ENCODE measurements at places on chromosomes 13 and 19.
A peak's percentile ranks its signal among the peaks of the same experiment; 100 is the strongest.

- DNase-seq: no peak
Measured at GRCh38 chr19:33685541-33685940, 63.8 kb downstream of the CHST8 start.

DNA sequence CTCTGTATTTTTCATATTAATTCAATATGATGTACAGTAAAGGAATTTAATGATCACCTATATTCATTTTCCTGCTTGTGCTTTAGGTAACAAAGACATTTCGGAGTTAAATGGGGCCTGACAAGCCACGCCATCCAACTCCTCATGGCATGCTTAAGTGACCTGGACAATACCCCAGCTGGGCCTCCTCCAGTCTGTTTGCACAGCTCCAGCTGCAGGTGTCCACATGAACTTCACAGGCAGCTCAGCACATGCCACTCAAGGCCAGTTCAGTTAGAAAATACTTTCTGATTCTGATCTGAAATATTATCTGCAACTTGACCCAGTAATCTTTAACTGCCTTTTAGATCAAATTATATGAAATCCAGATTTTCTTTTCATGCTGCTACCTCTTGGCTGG is 89.6 kb upstream of the SLC15A1 start:
- no peak for DNase-seq

DNA sequence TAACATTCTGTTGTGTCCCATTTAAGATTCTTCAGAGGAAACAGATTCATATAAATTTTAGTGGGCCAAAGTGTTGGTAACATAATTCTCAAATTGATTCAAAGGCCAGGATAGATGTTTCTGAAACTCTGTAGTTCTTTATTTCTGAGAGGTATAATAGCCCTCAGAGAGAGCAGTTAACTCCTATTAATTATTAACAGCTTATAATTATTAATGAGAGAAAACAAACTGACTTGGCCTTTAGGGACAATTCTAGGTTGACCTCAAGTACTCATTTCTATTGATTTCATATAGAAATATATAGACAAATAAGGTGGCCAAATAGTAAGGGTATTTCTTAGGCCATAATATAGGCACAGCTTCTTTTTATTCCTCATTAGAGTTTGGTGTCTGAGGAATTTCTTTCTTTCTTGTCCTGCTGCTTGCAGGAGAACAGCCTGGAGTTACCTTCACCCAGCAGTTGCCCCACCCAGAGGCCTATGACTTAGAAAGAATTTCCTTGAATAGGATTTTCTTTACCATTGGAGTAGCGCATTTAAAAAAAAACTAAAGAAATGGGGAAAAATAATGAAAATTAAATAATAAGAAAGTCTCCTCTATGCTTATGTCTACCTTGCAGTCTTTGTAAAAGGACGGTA is 1430.1 kb upstream of the SPRY2 start:
- no peak for DNase-seq

- DNase-seq: no peak
Measured at GRCh38 chr13:84672616-84673015, 790.3 kb upstream of the SLITRK1 start.

DNA sequence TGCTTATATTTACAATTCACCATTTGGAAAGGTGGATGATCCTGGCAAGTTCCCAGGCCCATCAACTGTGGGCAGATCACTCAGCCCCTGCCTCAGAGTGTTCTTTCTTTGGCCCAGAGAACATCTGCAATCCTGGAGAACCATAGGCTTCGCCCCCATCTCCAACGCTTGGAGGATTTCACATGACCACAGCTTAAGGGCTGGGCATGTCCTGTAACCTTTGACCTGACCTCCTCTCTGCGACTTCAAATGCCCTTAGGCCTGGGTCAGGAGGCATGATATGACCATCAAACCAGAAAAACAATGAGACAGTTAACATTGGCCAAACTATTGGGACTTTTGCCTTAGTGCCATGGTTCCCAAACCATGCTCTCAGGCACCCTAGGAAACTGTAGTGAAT is 7.2 kb upstream of the MBNL2 start:
- DNase-seq: no peak

GRCh38 chr19:15508035-15508710 is at the start of gene CYP4F22:
TSS of gene CYP4F22 (plus strand) at chr19:15508525. CDS start at chr19:15525337, 16,812 bp downstream.
- DNase-seq: peak; percentile 29

GRCh38 chr19:29569038-29569911 is 36.8 kb upstream of the POP4 start:
- no peak for DNase-seq

DNA sequence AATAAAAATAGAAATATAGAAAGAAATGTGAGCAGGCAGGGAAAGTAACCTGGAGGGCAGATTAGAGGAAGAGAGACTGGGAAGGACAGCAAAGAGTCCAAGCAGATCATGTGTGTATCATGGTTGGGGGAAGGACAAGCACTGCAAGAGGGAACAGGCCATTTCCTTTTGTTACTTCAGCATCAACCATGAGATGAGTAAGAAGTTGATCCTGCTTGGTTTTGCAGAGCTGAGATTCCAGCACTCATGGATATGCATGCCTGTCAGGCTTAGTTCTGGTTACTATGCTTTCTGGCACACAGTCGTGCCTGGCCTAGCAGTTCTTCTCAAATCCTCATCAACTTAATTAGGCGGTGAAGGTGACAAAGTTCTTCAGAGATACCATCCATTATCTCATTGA is 18.1 kb downstream of the NALCN start:
- no peak for DNase-seq

DNA sequence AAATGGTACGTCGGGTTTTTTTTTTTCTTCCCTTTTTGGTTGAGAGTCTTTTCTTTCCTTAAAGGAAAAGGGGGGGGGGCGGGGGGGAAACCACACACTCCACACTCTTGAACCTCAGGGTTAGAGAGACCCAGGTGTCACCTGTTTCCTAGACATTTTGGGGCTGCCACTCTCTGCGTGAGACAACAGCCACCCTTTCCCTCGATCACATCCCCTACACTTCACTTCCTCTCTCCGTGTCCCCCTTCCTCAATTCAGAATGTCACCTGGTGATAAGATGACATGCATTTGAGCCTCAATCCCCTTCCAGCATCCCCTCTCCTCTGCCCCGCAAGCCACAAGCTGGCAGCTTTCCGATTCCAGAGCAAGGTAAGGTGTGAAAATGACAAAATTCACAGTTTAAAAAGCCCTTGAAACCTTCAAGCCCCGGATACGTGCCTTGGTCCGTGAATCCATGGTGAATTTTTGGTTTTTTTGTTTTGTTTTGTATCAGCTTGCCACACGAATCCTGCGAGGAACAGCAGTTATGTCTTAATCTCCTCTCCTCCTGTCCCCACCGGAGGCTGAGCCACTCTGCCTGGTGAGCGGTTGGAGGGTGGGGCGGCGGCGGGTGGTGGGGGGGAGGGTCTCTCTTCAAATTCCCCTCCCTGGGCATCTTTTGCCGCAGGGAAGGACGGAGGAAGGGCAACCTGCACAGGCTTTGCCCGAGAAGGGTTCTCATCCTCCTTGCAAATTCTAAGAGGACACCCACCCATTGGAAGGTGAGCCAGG is 4.2 kb downstream of the PTPRS start:
- peak; percentile 23 for DNase-seq

DNA sequence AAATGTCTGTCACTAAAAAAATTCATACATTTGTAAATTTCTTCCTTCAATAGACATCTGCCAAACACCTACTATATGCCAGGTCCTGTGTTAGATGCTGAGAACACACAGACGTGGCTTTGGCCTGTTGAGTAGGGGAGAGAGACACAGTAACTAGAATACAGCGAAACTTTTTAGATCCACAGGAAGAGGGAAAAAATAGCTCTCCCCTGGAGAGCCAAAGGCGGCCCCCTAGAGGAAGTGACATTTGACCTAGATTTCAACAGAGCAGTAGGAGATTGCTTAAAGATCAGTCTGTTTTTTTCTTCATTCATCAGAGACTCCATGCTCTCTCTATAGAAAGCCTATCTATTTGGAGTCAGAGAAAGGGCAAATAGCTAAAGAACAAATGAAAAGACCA is 11.3 kb downstream of the LCP1 start:
- DNase-seq: no peak

GRCh38 chr13:74136084-74136658 is 2.0 kb upstream of the KLF12 start:
- DNase-seq: peak; percentile 44

DNA sequence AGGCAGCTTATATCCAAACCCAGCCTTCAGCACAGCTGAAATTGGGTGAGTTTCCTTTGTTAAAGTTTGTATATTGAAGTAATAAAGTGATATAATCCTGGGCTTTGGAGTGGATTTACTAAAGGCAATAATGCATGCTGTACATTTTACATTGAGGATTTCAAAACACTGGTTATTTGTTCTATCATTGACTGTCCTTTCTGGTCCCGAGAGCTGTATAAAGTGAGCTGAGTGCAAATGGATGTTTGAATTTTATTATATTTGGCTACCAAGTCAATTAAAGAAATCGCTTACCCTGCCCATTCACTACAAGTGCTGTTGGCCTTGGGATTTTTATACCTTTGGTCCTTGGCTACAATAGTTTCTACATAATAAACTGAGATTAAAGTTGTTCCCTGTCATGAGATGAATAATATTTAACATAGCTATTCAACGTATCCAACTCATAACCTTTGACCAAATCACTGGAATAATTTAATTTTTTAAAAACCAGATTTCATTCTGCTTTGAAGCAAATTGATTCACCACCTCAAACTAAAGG is 207.9 kb downstream of the KLF5 start:
- DNase-seq: no peak

GRCh38 chr19:15841875-15842569 is 26.6 kb upstream of the OR10H1 start:
- no peak for DNase-seq

DNA sequence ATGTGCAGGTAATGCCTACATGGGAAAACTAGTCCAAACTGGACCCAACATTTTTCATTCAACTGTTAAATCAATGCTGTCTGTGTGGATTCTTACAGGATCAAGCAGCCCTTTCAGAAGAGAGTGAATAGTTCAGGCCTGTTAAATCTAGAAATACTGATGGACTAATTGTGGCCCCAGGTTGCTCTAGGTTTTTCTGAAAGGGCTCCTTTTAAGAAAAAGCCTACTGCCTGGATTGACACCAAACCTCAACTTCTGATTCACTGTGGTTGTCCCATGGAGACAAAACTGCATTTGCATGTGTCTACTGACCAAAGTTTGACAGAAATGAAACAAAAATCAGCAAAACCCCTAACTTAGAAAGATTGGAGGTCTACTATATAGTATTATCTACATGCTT is 437.0 kb downstream of the KLF12 start:
- no peak for DNase-seq

DNA sequence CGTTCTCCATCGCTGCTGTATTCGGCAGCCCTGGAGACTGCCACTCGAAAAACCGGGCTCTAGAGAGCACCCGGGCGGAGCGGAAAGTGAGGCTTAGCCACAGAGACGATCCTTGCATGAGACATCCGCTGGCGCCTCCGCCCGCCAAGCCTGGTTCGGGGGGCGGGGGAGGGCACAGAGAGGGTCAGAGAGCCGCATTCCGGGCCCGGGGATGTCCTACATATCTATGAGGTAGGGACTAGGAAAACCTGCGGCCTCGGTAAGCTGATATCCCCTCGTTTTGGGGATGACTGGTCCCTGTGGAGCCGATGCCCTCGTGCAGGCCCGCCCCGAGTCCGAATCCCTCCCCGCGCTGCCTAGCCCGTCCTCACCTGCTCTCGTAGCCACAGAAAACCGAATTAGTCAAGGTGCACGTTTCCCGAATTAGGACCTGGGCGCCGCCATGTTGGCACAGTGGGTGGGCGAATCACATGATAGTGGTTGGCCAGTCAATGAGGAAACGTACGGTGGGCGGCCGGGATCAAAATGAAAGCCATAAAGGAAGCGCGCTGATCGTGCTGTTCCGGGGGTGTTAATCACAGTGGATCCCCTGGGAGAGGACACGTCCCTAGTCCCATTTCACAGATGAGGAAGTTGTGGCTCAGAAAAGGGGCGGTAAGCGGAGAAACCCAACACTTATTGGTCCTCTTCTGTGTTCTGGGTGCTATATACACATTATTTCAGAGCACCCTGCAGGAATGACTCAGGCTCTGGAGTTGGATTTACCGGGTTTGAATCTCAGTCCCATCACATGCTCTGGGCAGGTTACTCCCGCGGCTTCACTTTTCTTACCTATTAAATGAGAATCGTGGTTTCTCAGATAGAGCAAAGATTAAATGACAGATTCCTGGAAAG is at the start of gene TRMT1:
TSS of gene TRMT1 (minus strand) at position 459 of the 894 bp plus-strand sequence. CDS start at position 118, 341 bp downstream.
- DNase-seq: peak; percentile 96

DNA sequence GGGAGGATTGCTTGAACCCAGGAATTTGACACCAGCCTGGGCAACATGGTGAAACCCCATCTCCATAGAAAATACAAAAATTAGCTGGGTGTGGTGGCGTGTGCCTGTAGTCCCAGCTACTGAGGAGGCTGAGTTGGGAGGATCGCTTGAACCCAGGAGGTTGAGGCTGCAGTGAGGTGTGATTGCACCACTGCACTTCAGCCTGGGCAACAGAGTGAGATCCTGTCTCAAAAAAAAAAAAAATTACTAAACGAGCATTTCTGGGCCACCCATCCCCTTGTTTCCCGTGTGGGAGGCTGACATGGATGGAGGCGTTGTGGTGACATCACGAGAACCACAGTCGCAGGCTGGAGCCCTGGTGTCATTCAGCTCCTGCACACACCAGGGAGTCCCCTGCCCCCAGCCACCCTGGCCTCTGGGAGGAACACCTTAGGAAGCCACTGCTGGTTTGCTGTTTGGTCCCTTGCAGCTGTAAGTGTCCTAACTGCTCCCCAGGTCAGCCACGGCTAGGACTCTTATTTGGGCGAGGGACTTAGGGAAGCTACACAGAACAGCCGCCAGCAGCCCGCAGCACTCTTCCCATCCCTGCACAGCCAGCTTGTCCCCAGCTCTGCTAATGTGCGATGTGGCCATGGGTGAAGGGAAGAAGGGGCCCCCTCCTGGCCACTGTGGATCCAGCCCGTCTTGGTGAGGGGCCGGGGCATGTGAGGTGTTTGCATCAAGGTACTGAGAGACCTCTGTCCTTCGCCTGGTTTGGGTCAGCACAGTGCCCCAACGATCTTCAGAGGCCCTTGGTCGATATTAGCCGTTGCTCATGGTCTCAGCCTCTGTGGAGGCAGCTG is 12.7 kb downstream of the NKPD1 start:
- DNase-seq: no peak

DNA sequence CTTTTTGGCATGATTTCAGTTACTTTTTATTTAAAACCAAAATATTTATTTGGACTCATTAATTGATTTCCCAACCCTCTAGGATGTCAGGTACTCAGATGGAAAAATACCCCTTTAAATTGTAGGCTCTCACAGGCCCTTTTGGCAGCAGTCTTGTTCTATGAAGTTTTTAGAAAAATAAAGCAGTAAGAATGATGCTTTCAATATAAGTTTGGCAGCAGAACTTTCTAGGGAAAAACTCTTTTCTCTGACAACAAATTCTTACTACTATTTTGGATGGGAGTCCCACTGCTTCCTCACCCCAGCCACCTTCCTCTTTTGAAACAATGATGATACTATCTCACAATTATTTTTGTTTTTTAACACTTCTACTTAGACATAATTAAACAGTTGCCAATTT is 581.6 kb upstream of the SGCG start:
- no peak for DNase-seq
